ENCODE measurements at places on chromosomes 3 and 15.

- DNase-seq, result no peak
These were observed 44.1 kb downstream of the CTXND1 start for GRCh38 chr15:80207887-80208286.

DNA sequence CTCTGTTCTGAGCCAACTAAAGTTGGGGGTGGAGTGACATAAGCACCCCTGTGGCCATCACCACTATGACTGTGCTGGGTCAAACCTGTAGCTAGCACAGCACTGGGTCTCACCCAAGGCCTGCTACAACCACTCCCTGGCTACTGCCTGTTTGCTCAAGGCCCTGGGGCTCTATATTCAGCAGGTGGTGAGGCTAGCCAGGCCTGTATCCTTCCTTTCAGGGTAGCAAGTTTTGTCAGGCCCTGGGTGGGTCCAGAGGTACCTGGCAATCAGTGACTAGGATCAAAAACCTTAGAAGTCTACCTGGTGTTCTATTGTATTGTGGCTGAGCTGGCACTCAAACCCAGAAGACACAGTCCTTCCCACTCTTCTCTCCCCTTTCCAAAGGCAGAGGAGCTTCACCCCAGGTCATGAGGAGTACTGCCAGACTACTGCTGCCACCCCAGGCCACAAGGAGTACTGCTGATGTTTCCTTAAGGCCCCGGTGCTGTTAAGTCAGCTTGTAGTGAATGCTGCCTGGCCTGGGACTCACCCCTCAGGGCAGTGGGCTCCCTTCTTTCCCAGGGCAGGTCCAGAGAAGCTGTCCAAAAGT, 170.8 kb downstream of the IGSF11 start:
- DNase-seq, result no peak

GRCh38 chr3:85560088-85560785, 601.4 kb downstream of the CADM2 start:
- DNase-seq, result no peak

GRCh38 chr3:30188713-30189112, 417.7 kb upstream of the TGFBR2 start:
- DNase-seq, result no peak

GRCh38 chr3:9754678-9755077, 4.9 kb downstream of the OGG1 start:
- no peak for DNase-seq

DNA sequence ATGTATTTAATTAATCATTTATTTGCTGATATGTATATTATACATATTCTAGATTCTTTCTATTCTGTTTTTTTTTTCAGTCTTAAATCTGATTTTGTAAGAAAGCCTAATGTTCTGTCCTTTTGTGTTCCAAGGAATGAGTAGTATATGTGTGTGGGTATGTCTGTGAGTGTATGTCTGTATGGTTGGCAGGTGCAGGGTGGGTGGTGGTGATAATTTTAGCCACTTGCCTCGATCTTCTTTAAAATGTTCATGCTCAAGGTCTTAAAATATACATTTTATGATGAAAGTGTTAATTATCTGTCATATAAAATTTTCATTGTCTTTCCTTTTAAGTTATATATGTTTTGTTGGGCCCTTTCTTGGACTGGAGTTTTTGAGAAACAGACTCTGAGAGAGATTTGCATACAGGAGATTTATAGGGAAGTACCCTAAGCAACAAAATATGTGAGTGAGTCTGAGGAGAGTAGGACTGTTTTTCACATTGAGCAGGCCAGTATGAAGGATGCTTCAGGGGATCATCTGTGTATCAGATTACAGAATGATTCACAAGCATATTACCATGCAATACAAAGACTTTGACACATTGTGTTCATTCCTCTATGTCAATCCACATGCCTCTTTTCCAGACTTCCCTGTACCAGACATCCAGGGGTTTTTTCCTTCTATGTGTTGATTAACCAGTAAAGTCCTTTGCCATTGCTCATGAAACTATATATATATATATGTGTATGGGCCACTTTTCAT, 211.0 kb upstream of the DPPA4 start:
- DNase-seq, result no peak

GRCh38 chr3:12456441-12456840, 27.8 kb upstream of the TSEN2 start:
- no peak for DNase-seq

GRCh38 chr3:159378396-159379194, 576.7 kb downstream of the MFSD1 start:
- no peak for DNase-seq

- no peak for DNase-seq
These were observed 2.3 kb upstream of the GFM1 start for GRCh38 chr3:158642005-158642404.

DNA sequence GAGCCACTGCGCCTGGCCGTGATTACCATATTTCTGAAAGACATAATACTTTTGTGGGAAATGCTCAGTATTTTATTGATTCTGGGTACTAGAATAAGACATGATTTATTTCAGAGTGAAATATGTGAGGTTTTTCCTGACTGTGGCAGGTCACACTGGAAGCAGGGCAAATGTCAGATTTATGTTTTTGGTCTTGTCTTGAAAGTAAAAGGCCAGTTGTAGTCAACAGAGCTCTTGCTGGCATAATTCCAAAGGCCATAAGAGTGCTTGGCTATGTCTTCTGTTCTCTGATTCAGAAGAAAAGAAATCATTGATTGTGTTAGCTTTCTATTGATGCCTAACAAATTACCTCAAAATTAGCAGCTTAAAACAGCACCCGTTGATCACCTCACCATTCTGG, 176.4 kb downstream of the TJP1 start:
- no peak for DNase-seq

- DNase-seq, result no peak
These were observed 471.0 kb downstream of the ZPLD1 start for GRCh38 chr3:102905811-102906210.

GRCh38 chr3:110995461-110996231, 76.0 kb upstream of the NECTIN3 start:
- no peak for DNase-seq

GRCh38 chr3:37766797-37767776, 94.6 kb upstream of the CTDSPL start:
- DNase-seq, result no peak
